ENCODE measurements at places on chromosomes 6 and 20.

- DNase-seq: peak; percentile 6
Measured at GRCh38 chr20:10217721-10218410, 764 bp upstream of the SNAP25 start.

GRCh38 chr6:52221302-52221701, 23.0 kb downstream of the IL17F start:
- DNase-seq: peak; percentile 58

- DNase-seq: no peak
Measured at GRCh38 chr6:35775031-35775430, 1.4 kb upstream of the CLPSL2 start.

GRCh38 chr6:63805808-63806572, 170.4 kb downstream of the PHF3 start:
- DNase-seq: no peak

DNA sequence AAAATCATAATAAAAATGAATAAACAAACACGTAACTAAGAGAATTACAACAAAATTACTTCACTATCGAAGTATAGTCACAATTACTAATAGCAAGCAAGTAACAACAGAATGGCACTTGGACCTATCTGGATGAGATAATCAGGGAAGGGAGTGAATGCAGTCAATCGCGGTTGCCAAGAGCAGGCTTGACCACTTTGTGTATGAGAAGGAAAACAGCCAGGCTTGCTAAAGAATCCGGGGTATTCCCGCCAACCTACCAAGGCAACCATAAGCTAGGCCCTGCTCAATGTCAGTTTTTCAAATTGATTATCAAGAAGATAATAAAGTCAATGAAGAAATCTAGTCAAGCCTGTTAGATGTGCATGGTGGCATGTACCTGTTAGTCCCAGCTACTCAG, 39.7 kb downstream of the PXDC1 start:
- DNase-seq: no peak

DNA sequence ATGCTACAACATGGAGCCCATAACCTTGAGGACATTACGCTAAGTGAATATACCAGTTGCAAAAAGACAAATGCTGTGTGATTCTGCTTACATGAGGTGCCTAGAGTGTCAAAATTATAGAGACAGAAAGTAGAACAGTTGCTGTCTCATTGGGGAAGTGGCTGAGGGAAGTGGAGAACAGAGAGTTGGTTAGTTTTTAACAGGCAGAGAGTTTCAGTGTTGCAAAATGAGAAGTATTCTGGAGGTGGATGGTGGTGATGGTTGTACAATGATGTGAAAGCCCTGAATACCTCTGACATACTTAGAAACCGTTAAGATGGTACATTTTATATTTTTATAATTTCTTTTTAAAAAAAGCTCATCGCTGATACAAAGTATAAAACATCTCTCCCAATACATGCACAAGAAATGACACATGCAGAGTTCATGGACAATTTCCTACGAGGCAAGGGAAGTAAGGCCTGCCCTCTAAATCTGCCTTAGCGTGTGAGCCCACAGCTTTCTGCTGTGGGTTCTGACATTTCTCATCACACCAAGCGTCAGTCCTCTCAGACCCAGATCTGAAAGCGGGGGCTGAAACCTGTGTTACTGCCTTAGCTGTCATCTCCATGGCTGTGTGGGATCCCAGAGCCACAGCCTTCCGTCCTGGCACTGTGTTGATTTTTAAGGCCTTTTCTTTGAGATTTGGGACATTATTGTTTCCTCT, 126.0 kb downstream of the RNASET2 start:
- peak; percentile 42 for DNase-seq

- DNase-seq: no peak
Measured at GRCh38 chr6:2166717-2167116, 78.7 kb downstream of the GMDS start.

DNA sequence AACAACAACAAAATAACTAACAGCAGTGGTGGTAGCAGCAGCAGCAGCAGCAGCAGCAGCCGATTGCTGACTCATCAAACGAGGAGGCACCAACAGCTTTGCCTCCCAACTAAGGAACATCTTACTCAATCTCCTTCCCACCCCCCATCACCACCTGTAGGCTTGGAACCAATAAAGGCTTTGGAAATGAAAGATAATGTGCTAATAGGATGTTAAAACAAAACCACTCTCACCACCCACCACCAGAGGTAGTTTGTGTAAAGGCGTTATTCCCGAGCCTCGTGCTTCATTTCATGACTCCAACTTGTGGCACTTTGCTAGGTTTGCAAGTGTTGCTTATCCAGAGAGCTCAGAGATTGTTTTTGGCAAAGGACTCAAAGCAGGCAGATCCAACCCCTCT, 346.5 kb downstream of the CD83 start:
- no peak for DNase-seq

DNA sequence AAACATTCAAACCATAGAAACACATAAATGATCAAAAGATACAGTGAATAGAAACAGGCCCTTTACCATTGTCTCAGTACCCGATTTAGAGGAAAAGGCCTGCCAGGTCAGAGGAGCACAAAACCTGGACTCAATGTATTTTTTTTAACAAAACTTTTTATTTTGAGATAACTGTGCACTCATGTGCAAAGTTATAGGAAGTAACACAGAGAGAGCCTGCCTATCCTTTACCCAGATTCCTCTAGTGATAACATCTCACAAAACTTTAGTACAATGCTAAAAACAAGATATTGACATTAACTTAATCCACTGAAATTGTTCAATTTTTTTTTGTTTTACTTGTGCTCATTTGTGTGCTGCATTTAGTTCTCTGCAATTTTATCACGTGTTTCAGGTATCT, 36.8 kb upstream of the SAMD3 start:
- no peak for DNase-seq

- DNase-seq: no peak
Measured at GRCh38 chr6:34390531-34391472, 1.7 kb downstream of the NUDT3 start.

GRCh38 chr6:148291876-148292275, 50.8 kb upstream of the SASH1 start:
- no peak for DNase-seq

- DNase-seq: no peak
Measured at GRCh38 chr6:157813191-157813590, 9.9 kb upstream of the SNX9 start.
